ENCODE measurements at places on chromosomes 1 and 21.

- no peak for DNase-seq
Measured at GRCh38 chr1:207827488-207827830, 75.6 kb downstream of the CD46 start.

DNA sequence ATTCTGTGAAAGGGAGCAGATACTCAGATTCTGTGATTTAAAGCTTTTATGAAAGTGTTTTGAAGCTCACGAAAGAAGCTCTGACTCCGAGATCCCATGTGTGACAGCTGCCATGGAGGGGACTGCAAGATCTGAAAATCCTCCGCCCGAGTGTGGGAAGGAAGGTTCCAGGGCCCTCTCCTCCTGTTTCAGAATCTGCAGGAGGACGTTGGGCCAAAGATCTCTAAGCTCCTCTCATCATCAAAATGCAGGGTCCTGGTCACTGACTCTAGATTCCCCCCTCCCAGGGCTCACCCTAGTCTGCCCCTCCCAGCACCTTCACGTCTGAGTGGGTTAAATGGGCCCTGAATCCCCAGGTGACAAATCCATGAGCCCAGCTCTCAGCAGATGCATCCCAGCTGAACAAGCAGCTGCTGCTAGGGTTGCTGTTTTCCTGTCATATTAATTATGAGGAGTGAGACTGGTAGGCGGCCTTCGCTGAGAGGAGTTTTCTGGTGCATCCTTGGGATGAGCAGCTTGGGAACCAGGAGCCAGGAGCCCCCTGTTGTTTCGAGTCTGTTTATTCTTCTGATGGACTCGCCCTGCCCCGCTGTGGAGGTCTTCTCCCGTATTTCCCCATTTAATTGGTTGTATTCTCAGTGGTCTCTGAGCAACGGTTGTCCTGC, 402.0 kb downstream of the MATN1 start:
- no peak for DNase-seq

DNA sequence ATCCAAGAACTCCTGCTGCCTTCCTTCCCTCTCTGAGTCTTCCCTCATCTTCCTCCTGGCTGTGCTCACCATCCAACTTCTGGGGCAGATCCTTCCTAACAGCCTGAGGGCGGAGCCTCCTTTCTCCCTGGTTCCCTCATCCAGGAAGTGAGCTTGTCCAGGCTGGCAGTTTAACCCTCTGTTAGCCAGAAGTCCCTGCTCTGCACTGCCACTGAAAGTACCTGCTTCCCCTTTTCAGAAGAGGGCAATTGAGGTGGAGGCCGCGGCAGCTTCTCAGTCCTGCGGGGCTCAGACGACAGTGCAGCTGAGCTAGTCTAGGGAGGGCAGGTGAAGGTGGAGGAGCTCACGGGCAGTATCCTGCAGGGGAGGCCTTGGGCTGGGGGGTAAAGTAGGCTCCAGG, 149.1 kb downstream of the FCRL5 start:
- DNase-seq = no peak

GRCh38 chr1:920010-920409, 3.7 kb upstream of the SAMD11 start:
- no peak for DNase-seq

- no peak for DNase-seq
Measured at GRCh38 chr1:186904361-186904760, 75.6 kb downstream of the PLA2G4A start.

GRCh38 chr1:23194119-23194984, 22.9 kb downstream of the HTR1D start:
- no peak for DNase-seq
